ENCODE measurements at places on chromosomes 12 and 14. TPM values are rescaled to one million over a fixed set of nuclear protein-coding genes. Genes with fewer than 3 reads are reported as not detected.

ZDHHC22 gene
- not detected for total RNA-seq

NTF3 gene
- not detected for total RNA-seq

MEG3 gene
- total RNA-seq = 1,167 TPM

PMCH gene
- not detected for total RNA-seq

PPP1R1A gene
- total RNA-seq = not detected

PRH2 gene
- 1.2 TPM for total RNA-seq
